ENCODE measurements at places on chromosomes 2 and 18. TPM values are rescaled to one million over a fixed set of nuclear protein-coding genes. Genes with fewer than 3 reads are reported as not detected.

DNA sequence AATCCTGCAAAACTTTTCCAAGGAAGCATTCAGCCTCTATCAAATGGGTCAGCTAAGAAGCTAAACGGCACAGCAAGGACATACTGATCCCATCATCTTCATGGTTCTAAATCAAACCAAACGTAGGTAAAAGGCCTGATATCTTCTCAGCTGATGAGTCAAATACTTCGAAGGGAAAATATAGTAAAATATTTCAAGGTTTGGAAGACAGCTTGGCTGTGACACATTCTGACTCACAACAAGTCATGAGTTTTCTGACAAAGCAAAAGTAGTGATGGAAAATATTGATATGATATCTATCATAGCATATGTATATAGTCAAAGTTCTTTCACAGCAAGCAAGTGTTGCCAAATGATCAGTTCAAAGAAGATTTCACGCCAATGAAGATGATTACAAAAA is 31.5 kb downstream of the DOCK10 start:
- peaks cover 2% of the 10 kb centered on the region for H3K4me1 ChIP-seq
- DNase-seq: no peak
- H3K27ac ChIP-seq: no peak overlapping the region
- no peaks in the 10 kb centered on the region for H3K27me3 ChIP-seq
- no peak overlapping the region for H3K4me3 ChIP-seq
- H3K36me3 ChIP-seq: no peaks in the 10 kb centered on the region

DNA sequence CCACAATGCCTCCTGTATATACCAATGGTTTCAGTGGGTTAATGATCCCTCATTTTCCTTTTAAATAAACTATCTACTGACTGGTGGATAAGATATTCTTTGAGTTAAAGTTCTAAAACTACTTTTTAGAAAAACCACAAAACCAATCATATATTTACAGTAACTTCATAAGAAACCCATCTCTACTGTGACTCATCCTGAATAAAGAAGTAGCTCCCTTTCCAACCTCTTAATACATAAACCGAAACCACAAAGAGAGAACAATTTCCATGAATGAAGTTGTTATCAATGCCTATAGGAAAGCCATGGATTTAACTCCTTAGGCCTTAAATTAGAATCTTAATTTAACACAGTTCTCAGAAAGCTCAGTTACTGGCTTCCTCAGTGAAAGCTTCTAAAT is 227.0 kb upstream of the SMAD7 start:
- H3K4me1 ChIP-seq: no peaks in the 10 kb centered on the region
- DNase-seq: no peak
- no peak overlapping the region for H3K27ac ChIP-seq
- H3K4me3 ChIP-seq: no peak overlapping the region
- H3K36me3 ChIP-seq: no peaks in the 10 kb centered on the region

- peaks cover 68% of the 10 kb centered on the region for H3K27me3 ChIP-seq
- no peak overlapping the region for H3K4me3 ChIP-seq
- H3K36me3 ChIP-seq: no peaks in the 10 kb centered on the region
- H3K4me1 ChIP-seq: peaks cover 14% of the 10 kb centered on the region
Measured at GRCh38 chr2:232488097-232488711, 570 bp upstream of the ECEL1 start.

DNA sequence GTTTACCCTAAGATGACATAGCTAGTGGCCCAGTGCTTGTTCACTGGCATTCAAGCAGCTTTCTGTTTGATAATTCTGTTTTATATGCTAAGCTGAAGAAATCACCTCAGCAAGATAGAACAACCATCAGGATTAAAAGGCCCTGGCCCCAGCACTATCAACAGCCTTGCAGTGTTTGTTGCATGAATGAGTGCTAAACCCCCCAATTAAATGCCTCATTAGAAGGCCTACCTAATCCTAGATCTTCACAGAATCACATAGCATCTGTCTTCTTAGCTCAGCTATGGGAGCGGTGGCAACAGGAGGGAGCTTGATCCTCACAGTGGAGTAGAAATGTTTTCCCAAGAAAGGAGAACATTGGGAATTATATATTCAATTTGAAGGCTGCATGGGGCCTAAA is 194.1 kb upstream of the HNMT start:
- no peak overlapping the region for H3K4me3 ChIP-seq
- H3K36me3 ChIP-seq: no peaks in the 10 kb centered on the region
- no peaks in the 10 kb centered on the region for H3K27me3 ChIP-seq
- H3K27ac ChIP-seq: no peak overlapping the region
- H3K4me1 ChIP-seq: no peaks in the 10 kb centered on the region
- DNase-seq: no peak

The FAHD2B gene
- 5.1 TPM for polyA plus RNA-seq

- DNase-seq: peak; percentile 98
- peak within 1 kb of the TSS; percentile 88 for H3K4me3 ChIP-seq
- H3K36me3 ChIP-seq: peaks cover 8% of the 10 kb centered on the region
Measured at GRCh38 chr2:85132834-85133637, at the start of gene TCF7L1. Gene TCF7L1, plus strand, starts transcription at chr2:85133392. Its CDS starts 293 bp downstream, at chr2:85133685.

DNA sequence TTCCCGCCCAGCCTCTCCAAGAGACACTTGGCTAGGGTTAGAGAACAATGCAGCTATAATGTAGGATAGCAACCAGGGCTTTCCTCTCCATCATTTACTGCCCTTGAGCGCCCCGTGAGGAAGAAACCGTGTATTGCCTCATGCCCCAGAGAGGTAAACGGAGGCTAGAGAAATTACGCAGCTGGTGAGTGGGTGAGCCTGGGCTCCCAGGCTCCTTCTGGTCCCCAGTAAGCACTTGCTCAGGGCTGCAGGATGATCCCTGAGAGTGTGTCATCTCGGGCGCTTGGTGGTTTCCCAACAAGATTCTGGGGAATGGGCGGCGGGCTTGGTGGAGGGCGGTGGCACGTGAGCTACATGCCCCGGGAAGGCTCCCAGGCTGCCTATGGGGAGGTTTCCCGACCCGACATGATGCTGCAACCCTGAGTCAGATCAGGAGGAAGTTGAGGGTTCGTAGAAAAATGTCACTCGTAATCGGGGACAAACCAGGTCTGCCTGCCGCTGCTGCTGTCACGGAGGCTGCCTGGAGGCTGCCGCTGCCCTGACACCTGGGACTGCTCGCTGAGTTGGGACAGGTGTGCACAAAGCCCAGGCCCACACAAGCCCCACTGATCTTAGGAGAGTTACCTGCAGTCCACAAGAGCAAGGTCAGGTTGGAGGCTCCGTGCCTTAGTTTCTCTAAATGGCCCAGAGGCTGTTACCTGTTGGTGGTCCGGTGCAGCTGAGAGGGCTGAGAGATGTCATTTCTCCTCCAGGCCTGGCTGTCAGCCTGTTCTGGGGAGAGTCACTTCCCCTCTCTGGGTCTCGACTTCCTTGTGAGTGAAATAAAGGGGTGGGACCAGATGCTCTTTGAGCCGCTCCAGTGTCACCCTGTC is at the start of gene GPR55:
TSS of gene GPR55 (minus strand) at position 773 of the 872 bp plus-strand sequence. CDS start 14,280 bp downstream, outside the sequence.
- no peak within 1 kb of the TSS for H3K4me3 ChIP-seq
- H3K36me3 ChIP-seq: no peaks in the 10 kb centered on the region
- H3K27ac ChIP-seq: no peak within 1 kb of the TSS
- H3K4me1 ChIP-seq: no peaks in the 10 kb centered on the region

DNA sequence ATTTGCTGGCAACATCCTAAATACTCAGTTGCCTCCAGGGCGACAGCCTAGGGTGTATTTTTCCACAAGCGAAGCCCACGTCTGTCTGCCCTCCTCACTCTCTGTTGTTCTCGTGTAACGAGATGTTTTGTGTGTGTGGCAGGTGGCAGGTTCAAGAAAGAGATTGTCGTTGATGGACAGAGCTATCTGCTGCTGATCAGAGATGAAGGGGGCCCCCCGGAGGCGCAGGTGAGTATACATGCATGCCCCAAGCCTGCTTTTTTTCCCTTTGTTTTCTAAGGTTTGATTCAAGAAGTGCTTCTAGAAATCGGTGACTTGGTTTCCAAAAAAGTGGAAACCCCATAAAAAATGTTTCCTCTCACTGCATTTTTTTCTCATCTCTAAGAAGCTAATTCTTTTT is 247.0 kb downstream of the AGAP1 start:
- H3K36me3 ChIP-seq: peaks cover 32% of the 10 kb centered on the region
- H3K4me1 ChIP-seq: no peaks in the 10 kb centered on the region
- DNase-seq: no peak
- no peak overlapping the region for H3K27ac ChIP-seq
- no peak overlapping the region for H3K4me3 ChIP-seq
- no peaks in the 10 kb centered on the region for H3K27me3 ChIP-seq

The UCN gene
- 0.93 TPM for polyA plus RNA-seq

DNA sequence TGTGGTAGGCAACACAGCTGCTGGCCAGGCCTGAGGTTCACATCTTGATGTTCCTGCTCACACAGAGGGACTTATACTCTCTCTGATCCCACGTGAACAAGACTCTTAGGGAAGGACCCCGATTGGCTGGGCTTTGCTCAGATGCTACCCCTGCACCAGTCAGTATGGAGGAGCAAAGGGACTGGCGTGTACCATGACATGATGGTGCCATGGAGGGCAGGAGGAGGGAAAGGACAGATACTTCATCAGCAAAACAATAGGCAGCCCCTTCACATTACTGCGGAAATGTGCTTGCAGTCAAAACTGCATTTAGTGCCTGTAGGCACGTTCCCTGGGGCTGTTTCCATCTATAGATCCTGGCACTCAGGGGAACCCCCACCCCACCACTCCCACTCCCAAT is 42.7 kb downstream of the ZFP36L2 start:
- DNase-seq: no peak
- no peaks in the 10 kb centered on the region for H3K27me3 ChIP-seq
- no peak overlapping the region for H3K4me3 ChIP-seq
- no peak overlapping the region for H3K27ac ChIP-seq
- no peaks in the 10 kb centered on the region for H3K36me3 ChIP-seq
- H3K4me1 ChIP-seq: peaks cover 23% of the 10 kb centered on the region

DNA sequence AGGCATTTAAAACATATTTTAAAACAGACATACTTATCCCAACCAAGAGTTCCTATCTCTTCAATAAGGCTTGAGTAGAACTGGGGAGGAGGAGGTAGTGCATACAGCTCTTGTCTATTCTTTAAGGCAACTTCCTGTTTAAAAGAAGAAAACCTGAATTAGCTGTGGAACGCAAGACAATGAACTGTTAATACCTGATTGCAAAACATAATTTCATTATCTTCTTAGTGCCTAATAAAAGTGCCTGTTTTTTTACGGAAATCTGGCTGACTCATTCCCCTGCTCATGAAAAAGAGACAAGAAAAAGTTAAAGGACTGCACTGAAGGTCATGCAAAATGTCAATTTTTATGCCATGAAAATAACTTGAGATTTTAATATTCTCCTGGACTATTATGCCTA is 19.2 kb downstream of the FANCL start:
- no peaks in the 10 kb centered on the region for H3K27me3 ChIP-seq
- H3K27ac ChIP-seq: no peak overlapping the region
- H3K4me1 ChIP-seq: no peaks in the 10 kb centered on the region
- H3K36me3 ChIP-seq: peaks cover under 1% of the 10 kb centered on the region
- no peak for DNase-seq

The AGXT gene
- polyA plus RNA-seq: not detected
